Dorsolateral prefrontal cortex (tissue), 122 donors: ENCODE measurements at places on chromosomes 13 and 19. TPM values are rescaled to one million over a fixed set of nuclear protein-coding genes. Genes with fewer than 3 reads are reported as not detected.

Gene CYP4F8
- total RNA-seq: not detected

Gene KLK12
- not detected for total RNA-seq

Gene ZNF599
- total RNA-seq: 4.0 TPM

Gene SIGLEC14
- total RNA-seq: 8.0 TPM

Gene COL4A1
- total RNA-seq: 23.7 TPM

Gene ZFP36
- 94.0 TPM for total RNA-seq

Gene ABCA7
- total RNA-seq: 20.1 TPM

Gene RFPL4A
- not detected for total RNA-seq

Gene LMO7
- total RNA-seq: 96.4 TPM

Gene PLVAP
- total RNA-seq: 0.32 TPM

Gene PRKCG
- total RNA-seq: 47.3 TPM

Gene SOHLH2
- total RNA-seq: 0.63 TPM
